ENCODE measurements at places on chromosomes 7 and 10. TPM values are rescaled to one million over a fixed set of nuclear protein-coding genes. Genes with fewer than 3 reads are reported as not detected.

The GNA12 gene
- 37.8 TPM for total RNA-seq

The CHST3 gene
- 35.6 TPM for total RNA-seq

The PRF1 gene
- total RNA-seq: not detected

The ORC5 gene
- total RNA-seq: 25.6 TPM

The AGBL3 gene
- 1.2 TPM for total RNA-seq

The HABP2 gene
- 0.12 TPM for total RNA-seq

The RELN gene
- total RNA-seq: not detected

The PIK3AP1 gene
- total RNA-seq: 0.58 TPM

The ACTR3C gene
- not detected for total RNA-seq

The IDI2 gene
- not detected for total RNA-seq

The LIPF gene
- total RNA-seq: not detected

The IFIT1B gene
- total RNA-seq: not detected

The PRKCQ gene
- total RNA-seq: 3.9 TPM

The RBP3 gene
- not detected for total RNA-seq

The NUTM2E gene
- total RNA-seq: 0.40 TPM

The MMP21 gene
- not detected for total RNA-seq

The WIPF3 gene
- total RNA-seq: 0.62 TPM

The MEOX2 gene
- not detected for total RNA-seq

The STAG3 gene
- 0.40 TPM for total RNA-seq
